ENCODE measurements at places on chromosomes 16 and 17.

DNA sequence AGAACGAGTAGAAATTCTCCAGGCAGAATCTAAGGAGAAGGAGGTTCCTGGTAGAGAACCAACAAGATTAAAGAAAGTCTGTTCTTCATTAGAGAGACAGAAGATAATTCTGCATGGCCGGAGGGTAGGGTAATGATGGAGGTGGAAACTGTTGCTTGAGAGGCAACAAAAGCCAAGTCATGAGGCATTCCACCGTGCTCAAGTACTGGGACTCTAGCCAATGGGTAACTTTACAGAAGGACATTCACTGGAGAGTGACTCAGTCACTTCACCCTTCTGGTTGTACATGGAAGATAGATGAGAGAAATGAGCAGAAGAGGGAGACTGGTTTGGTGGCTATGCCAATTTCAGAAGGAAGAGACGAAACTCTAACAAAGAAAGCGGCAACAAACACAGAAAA, 53.6 kb upstream of the ANKFN1 start:
- no peak for DNase-seq

- DNase-seq = no peak
Measured at GRCh38 chr16:27481282-27481934, 68.3 kb downstream of the GTF3C1 start.

DNA sequence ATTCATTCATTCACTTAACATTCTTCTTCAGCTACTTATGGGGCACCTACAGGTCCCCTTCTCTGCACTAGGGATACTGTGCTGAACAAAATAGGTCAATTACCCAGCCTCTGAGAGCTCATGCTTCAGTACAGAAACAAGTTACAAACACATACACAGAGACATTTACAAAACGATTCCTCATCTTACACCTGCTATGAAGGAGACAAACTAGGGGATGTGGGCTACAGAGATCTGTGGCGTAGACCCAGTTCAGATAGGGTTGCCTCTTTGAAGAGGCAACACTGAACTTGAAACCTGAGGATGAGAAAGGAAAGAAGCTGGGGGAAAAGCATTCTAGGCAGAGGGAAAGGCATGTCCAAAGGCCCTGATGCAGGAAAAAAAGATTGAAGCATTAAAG, 5.2 kb downstream of the IL21R start:
- DNase-seq = no peak

- no peak for DNase-seq
Measured at GRCh38 chr17:43547659-43548256, 1.6 kb upstream of the ETV4 start.

DNA sequence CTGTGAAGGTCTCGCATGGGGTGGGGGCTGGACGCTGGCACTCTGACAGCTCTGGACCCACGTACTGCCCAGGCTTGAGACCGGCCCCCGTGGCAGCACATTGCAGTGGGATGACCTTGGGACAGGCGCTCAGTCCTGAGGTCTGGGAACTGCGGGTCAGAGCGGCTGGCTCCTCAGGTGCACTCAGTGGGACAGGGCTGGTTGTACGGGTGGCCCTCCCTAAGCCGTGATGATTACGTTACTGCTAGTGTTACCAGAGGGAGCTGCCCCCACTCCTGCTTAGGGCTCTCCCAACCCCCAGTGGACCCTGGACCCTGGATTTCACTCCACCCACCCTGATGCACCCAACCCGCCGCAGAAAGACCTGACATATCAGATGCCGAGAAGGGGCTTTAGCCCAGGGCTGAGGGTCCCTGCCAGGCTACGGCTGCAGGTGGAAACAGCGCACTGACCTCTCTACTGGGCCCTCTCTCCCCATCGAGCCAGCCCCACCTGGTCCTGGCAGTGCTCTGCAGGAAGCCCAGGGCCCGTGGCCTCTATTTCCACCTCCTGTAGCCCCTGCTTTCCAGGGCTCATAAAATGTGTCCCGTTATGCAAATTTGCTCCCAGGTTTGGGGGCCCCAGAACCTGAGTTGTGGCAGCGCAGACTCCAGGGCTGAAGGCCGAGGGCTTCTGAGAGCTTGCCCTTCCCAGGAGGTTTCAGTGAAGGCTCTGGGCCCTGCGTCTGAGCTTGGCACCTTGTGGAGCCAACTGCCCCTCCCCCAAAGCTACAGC, 77.2 kb downstream of the RTN4RL1 start:
- DNase-seq = no peak

- DNase-seq = no peak
Measured at GRCh38 chr17:28928061-28928460, 23.3 kb downstream of the PHF12 start.

GRCh38 chr17:80889231-80890195, 102.1 kb upstream of the CHMP6 start:
- DNase-seq = no peak

- DNase-seq = no peak
Measured at GRCh38 chr17:5942687-5943086, 127.5 kb upstream of the WSCD1 start.

DNA sequence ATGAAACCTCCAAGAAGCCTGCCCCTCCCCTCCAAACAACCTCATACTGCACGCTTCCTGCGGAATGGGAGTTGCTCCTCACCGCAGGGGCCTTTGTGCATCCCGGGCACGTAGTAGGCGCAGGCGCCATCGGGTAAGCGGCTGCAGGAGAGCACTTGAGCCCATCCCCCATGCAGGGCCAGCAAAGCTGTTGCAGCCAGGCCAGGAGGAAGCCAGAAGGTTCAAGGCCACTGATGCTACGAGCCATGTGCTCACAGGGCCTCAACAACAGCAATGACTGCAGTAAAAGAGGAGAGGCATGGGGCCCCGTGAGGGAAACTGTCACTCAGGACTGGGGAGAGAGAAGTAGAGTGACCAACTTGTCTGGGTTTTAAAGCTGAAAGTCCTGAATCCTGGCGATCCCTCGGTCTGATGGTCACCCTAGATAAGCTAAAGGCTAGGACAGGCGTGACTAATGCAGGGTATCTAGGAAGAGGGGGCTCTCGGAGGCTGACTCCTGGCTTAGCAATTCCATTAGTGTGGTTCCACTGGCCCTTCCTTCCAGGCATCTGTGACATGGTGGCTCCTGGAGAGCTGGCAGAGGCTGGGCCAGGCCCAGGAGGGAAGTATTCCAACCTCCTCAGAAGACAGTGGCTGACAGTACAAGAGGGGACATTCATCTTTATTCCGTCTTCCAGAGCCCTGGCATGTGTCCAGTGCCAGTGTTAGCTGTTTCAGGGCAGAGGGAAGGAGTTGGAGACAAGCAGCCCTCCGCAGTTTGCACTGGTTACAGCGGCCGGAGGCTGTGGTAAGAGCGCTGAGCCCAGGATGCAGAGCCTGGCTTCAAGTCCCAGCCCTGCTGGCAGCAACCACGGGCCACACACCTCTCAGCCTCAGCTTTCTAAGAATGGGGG, 20.8 kb downstream of the GOSR2 start:
- DNase-seq = peak; percentile 37

- DNase-seq = no peak
Measured at GRCh38 chr16:82535262-82535661, 91.5 kb upstream of the CDH13 start.

DNA sequence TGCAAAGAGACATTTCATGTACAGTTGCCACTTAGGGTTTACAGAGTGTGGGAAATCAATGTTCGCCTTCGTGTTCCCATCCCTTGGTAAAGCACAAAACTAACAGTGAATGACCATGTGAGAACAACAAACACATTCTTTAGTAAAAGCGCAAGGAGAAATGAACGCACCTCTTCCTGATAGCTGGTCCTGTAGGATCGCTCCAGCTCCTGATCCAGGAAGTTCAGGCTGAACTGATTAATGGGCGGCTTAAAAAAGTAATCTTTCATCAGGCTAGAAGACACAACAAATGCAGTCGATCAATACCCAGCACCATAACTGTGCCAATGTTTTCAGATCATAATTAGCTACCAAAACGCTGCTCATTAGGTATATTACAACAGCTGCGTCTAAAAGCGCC, 108.3 kb upstream of the CREBBP start:
- no peak for DNase-seq

- DNase-seq = peak; percentile 20
Measured at GRCh38 chr17:18362698-18363100, 651 bp downstream of the SHMT1 start.

DNA sequence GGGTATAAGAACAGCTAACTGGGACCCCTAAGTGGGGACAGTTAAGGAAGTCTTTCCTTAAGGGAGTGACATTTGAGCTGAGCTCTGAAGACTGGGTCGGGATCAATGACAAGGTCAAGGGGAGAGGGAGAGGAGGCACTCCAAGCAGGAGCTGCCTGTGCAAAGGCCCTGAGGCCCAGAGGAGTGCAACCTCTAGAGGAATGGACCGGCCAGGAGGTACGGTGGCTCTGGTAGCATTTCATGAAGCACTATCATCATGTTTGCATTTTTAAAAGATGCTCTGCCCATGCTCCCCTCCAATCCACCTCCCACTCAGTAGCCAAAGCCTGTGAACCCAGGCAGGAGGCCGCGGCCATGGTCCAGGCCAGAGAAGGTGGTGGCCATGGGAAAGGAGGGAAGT, 27.4 kb downstream of the RBFOX3 start:
- no peak for DNase-seq

DNA sequence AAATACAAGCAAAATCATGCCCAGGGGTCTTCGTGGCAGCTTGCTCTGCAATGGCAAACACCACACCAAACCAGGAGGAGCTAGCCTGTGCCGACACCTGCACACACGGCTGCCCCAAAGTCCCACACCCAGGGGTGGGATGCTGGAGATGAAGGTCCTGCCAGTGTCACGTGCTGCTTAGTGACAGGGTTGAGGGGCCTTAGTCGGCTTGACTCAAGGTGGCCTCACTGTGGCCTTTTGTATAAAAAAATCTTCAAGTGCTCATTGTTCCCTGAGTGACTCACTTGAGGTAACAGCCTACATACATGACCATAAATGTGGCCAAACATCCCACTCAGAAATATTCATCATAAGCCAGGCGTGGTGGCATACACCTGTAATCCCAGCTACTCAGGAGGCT, 7.3 kb downstream of the TRIM65 start:
- no peak for DNase-seq

GRCh38 chr17:43966276-43966675, 12.5 kb upstream of the PYY start:
- DNase-seq = no peak

- no peak for DNase-seq
Measured at GRCh38 chr17:55818451-55819375, 67.9 kb downstream of the PCTP start.

DNA sequence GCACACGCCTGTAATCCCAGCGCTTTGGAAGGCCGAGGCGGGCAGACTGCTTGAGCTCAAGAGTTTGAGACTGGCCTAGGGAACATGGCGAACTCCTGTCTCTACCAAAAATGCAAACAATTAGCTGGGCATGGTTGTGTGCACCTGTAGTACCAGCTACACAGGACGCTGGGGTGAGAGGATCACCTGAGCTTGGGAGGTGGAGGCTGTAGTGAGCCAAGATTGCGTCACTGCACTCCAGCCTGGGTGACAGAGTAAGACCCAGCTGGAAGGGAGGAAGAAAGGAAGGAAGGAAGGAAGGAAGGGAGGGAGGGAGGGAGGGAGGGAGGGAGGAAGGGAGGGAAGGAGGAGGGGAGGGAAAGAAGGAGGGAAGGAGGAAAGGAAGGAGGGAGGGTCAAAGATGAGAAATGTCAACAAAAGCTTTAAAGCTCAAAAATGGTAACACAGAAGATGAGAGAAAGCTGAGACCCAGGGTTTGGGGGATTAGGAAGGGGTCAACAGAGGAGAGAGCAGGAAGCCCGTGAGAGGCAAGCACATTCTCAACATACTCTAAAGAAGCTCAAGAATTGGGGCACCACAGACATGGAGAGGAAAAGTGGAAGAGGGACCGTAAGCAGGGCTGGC, 5.0 kb upstream of the KRT19 start:
- no peak for DNase-seq

GRCh38 chr16:77172951-77173350, 18.0 kb upstream of the MON1B start:
- no peak for DNase-seq

DNA sequence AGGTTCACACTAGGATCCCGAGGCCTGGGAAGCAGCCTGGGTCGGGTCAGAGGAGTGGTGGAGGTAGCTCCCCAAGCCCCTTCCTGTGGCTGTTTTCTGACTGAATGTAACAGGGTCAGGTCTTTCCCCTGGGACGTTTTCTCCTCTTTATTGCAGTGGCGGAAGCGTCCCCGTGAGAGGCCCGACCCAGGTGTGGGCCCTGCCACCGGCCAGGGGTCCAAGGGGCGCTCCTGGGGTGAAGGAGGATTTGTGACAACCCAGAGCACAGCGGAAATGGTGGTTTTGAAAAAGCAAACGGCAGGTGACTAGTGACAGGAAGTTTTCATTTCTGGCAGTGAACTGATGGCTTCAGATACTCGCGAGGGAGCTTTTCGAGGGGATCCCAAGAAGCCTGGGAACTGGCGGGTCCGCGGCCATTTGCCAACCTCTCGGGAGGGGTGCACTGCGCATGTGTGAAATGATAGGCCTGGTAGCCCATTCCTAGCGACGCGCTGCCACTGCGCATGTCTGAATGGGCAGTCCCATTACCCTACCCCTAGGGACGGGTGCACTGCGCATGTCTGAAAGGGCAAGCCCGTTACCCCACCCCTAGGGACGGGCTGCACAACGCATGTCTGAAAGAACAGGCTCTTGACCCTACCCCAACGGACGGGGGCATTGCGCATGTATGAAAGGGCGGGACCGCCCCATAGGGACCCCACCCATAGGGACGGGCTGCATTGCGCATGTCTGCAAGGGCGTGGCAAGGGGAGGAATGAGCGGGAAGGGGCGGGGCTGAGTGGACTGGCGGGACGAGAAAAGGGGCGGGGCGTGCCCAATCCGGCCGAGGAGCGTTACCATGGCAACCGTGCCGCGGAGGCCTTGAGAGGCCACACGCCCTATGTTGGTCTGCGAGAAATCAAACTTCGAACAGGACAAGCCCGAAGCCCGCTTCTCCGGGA, 1747.9 kb downstream of the TP53TG3F start:
- no peak for DNase-seq

DNA sequence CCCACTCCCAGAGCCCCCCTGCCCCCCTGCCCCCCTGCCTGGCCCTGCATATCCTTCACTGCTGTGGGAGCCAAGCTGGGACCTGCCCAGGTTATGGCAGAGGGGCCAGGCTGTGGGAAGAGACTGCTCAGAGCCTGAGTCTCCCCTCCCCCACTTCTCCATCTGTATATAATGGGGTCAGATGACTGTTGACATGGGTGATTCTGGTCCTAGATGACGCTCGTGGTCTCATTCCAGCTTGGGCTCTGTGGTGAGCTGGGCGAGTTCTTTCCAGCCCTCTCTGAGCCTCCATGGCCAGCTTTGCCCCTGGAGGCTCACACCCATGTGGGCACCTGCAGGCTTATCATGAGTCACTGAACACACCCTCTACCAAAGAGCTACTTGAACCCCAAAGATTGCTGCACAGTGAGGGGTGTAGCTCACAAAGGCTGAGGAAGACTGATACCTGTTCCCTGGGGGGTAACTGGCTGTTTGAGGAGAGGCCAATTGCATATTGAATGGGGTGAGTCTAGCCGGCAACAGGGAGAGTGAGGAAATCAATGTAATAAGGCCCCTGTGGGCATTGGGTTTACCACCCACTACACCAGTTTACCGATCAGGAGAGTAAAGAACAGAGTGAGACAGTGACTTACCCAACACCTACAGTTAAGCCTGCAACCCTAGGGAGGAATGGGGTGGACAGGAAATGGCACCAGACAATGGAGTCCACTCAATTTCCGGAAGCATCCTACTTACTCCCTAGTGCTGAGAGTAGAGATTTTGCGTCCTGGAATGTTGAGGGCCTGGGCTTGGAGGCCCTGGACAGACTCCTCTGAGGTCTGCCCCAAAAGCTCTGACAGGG, 4.2 kb upstream of the SREBF1 start:
- peak; percentile 34 for DNase-seq
